ENCODE measurements at places on chromosomes 4 and X. TPM values are rescaled to one million over a fixed set of nuclear protein-coding genes. Genes with fewer than 3 reads are reported as not detected.

Gene COL25A1
- total RNA-seq: not detected

Gene SLC49A3
- total RNA-seq: not detected

Gene SLITRK4
- 0.39 TPM for total RNA-seq

Gene SULT1B1
- total RNA-seq: 0.21 TPM

Gene GRIA3
- not detected for total RNA-seq

Data from MCF 10A (cell line).